HL-60 (cell line): ENCODE measurements at places on chromosomes 4 and X.

DNA sequence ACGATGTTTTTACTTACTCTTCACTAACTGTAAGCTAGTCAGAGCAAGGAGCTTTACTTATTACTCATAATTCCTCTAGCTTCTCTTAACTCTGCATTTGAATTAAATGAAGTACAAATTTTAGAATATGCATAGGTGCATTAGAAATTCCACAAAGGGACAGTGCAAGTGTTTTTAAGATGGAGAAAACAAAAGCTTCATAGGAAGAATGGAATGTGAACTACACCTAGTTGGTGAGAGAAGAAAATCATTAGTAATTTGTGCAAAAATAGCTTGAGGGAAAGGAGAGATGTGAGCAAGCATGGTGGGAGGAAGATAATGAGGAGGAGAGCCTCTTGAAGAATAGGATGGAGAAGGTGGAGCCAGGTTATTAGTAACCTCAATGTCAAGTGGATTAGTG is 77.5 kb upstream of the SMARCA5 start:
- no peak for DNase-seq

GRCh38 chr4:104944596-104944995 is 202.1 kb upstream of the TET2 start:
- no peak for DNase-seq

GRCh38 chrX:45851434-45851991 is 650.8 kb upstream of the DIPK2B start:
- DNase-seq = no peak

DNA sequence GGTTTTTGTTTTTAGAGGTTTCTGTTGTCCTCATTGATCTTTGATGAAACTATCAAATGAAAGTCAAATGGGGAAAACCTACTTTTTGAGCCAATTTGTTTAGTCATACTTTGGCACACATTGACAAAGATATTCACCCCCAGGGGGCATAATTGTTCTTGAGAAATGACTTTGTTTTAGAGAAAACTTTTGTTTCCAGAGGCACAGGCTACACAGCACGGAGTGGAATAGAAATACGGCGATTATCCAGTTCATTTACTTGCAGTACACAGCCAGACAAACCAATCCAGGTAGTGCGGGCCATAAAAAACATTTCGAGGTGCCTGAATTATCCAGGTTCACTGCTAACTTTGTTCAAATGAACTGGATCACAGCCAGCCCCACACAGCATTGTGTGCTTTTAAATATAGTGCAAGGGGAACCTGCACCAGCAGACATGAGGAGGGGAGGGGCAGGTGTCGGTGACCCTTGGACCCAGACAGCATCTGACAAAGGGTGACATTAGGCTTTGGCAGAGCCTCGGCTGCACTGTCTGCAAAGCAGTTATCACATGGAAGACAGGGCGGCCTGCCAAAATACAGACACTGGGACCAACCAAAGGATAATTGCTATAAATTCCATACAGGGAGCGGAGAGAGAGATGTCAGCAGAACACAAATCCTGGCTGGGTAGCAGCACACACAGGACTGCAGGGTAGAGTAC is 179.6 kb upstream of the NOCT start:
- no peak for DNase-seq

DNA sequence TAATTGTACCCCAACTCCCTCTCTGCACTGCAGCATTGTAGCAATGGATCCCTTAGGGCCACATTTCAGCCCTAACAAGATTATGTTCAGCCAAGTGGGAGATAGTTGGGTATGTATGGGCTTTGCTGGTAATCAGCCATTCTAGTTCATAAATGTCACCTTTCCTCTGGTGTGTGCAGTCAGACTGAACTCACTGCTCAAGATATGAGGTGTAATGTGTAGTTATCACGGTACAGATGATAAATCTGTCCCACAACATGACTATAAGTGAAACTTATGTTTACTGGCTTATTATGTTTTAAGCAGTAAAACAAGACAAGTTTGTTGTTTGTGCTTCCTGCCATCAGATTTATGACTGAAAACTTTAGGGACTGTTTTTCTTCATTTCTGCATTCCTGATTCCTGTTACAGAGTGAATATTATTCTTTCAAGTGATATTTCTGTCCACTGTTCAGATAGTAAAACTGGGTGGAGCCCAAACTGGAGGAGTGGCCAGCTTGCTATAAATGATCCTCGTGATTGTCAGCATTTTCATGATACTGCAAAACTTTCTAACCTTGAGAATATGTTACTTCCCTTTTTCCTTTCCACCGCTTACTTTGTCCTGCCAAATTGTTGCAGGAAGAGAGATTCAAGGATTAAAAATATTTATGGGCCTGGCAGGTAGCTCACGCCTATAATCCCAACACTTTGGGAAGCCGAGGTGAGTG is 44.9 kb downstream of the ANAPC4 start:
- DNase-seq = no peak

GRCh38 chrX:55264816-55265215 is at the start of gene PAGE3:
PAGE3 (minus strand) TSS chrX:55264916; CDS start chrX:55263903, 1,013 bp downstream.
- DNase-seq = no peak
